ENCODE measurements at places on chromosomes 13 and 19.

- DNase-seq, result peak; percentile 44
These were observed 165.7 kb upstream of the KL start for GRCh38 chr13:32850316-32851052.

GRCh38 chr13:98386637-98387036, 190.3 kb downstream of the STK24 start:
- no peak for DNase-seq

DNA sequence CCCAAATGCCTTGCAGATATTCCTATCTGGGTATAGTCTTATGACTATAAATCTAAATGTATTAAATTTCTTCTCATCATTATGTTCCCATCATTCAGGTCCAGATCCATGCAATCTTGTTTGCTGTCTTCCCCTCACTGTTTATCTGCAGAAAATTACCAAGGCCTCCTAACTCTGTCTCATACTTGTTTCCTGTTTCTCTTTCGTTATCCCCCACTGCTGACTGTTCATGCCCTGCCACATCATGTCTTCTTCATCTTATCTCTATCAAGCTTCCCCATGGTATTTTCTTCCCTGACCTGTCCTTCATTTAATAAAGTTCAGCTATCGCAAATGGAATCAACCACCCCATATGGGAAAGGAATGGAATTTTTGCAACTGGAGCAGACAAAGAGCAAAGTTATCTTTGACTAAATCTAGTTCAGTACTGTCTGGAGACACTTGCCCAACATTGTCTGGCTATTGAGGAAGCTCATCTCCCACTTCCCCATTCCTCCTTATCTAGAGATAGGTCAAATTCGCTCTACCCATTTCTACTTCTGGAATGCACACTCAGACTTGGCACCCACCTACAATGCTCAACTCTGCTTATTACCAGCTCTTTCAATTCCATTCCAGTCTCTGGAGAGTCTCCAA, 1358.1 kb downstream of the EFNB2 start:
- no peak for DNase-seq

GRCh38 chr19:46730187-46730586, 13.3 kb upstream of the PRKD2 start:
- no peak for DNase-seq

DNA sequence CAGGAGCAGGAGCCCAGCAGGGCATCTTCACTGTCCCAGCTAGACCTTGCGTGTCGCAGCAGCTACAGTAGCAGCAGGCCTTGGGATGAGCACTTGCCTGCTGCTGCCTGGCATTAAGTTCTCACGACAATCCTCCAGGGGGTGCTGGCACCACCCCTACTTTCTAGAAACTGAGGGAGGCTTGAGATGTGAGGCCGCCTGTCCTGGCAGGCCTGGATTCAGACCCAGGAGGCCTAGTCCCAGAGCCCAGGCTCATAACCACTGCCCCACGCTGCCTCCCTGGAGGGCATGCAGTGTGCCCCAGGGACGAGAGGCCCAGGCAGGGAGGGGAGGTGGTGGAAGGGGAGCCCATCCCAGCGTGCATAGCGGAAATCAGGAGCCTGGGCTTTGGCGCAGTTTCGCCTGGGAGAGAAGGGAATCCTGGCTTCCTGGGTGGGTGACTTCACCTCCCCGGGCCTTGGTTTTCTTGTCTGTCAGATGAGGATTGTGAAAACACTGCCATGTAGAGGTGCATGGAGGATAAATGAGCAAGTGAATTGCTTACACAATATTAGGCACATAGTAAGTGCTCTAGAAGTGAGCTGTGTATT, 26.1 kb downstream of the PPP5C start:
- DNase-seq, result no peak

DNA sequence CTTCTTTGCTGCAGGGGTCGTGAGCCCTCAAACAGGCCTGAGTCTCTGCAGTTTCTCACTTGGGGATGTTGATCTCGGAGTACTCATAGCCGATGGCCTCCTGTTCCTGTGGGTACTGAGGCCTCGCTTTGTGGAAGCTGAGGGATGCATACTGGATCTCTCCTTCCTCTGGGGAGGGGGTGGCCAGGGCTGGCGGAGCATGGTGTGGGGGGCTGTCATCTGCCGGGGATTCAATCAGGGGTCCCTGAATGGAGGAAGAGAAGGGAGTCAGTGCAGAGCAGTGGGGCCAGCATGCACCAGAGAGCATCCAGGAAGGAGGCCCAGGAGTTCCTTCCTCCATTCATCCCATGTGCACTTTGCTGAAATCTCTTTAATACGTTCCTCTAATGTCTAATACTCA, 10.0 kb downstream of the SIGLEC12 start:
- DNase-seq, result no peak

- DNase-seq, result no peak
These were observed 291.2 kb downstream of the TEX29 start for GRCh38 chr13:111611651-111612050.

- DNase-seq, result peak; percentile 40
These were observed 744.1 kb downstream of the UQCRFS1 start for GRCh38 chr19:28468701-28469459.

DNA sequence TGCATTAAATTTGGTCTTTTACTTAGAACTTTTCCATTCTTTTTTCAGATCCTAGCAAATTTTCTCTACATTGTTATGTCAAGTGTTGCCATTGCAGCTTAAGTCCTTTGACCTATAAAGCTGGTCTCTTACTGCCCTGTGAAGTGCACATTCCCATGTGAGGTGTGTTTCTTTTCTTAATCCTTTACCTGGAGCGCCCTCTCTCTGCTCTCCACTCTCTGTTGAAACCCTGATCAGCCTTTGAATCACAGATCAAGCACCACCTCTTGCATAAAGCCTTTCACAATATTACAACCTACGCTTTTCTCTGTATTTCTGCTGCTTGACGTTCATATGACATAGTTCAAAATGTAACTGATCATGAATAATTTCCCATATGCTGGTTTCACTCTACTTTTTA, 84.8 kb downstream of the PCDH17 start:
- DNase-seq, result no peak

DNA sequence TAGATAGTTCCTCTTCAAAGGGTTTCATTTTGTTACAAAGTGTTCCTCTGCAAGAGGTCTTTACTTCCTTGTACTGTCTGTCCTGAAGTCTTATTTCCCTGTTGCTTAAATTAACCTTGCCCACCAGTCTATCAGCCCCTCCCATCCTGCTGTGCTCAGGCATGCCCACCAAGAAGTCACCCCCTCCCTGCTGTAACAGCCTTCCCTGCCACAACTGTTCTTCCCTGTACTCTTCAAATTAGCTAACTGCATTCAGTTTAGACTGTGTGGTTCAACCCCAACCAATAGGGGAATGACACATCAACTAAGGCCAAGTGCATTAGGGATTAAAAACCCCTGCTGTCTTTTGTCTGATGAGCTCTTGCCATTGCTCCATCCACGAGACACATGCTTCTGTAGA, 34.4 kb upstream of the ZNF562 start:
- DNase-seq, result no peak

DNA sequence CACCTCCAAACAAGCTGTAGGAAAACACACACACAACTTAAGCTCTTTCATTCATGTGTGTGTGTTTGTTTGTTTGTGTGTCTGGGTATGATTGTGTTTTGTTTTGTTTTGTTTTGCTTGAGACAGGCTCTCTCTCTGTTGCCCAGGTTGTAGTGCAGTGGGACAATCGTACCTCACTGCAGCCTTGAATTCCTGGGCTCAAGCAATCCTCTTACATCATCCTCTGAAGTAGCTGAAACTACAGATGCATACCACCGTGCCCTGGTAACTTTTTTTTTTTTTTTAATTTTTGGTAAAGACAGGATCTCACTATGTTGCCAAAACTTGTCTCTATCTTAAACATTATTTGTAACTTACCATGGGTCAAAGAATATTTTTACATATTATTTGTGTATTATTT, 431.7 kb downstream of the SLITRK1 start:
- no peak for DNase-seq

DNA sequence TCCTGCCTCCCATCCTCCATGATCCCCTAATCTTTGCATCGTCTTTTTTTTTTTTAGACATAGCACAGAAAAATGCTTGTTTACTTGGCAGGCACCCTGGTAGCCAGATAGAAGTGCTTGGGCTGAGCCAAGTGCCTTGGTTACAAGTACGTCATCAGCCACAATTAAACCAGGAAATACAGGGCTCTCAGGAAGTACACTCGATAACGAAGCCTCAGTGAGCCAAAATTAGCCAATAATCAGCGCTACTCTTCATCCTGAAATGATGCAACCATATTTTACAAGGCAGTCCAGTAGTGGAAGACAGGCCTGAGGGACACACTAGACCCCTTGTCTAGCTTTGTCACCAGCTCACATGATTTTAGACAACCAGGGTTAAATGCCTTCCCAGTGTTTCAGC, 194.0 kb upstream of the NBEA start:
- no peak for DNase-seq

DNA sequence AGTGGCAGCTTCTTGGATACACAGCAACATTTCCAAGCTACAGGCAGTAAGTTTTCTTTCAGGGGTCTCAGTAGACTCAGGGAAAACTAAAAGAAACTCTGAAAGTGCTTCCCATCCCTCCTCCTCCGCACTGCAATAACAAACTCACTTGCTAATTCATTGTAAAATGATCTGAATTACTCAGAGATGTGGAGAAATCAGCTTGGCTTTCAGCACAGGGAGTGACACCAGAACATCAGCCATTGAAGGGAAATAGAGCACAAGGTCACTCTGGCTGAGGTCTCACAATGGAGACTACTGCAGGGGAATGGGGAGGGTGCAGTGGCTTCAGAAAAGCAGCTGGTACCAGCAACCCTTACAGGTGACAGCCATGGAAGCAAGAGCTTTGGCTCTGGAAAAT, 137.3 kb upstream of the SERP2 start:
- peak; percentile 31 for DNase-seq

DNA sequence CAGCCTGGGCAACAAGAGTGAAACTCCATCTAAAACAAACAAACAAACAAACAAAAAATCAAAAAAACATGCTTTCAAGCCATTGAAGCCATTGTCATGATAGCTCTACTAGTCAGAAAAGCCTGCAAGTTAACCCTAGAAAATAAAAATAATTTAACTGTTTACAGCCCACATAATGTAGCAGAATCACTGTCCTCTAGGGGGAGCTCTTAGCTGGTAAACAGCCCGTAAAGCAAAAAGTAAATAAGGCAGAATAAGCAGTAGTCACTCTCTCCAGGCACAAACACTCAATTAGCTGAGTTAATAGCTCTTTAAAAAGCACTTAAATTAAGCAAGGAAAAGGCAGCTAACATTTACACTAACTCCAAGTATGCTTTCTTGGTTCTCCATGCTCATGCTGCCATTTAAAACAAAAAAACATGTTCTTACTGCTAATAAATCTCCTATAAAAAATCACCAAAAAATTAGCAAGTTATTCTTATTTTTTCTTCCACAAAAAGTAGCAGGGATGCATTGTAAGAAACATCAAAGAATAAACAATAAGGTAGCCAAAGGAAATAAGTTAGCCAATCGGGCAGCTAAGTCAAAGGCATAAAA, 11.3 kb downstream of the LILRB4 start:
- no peak for DNase-seq

GRCh38 chr13:21686751-21687391, 16.0 kb downstream of the FGF9 start:
- DNase-seq, result no peak

- no peak for DNase-seq
These were observed 37.6 kb downstream of the KCTD12 start for GRCh38 chr13:76848596-76848995.

DNA sequence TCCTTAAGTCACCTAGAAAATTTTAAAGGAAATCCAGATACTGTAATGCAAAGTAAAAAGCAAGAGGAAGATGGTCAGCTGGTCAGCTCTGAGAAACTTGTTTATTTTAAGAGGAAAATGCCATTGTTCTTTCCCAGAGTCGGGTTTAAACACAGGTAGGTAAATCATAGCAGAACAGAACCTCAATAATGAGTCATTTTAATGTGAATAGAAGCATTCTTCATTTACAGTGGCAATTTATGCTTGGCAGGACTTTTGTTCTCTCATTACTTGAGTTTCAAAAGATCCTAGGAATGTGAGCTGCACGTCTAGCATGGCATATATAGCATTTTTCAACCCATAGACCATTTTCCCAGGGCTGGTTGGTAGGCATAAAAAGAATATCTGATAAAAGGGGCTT, 132.3 kb downstream of the LIG4 start:
- no peak for DNase-seq

- no peak for DNase-seq
These were observed 17.9 kb upstream of the ATP8B3 start for GRCh38 chr19:1829958-1830357.

- DNase-seq, result no peak
These were observed 69.5 kb downstream of the DACH1 start for GRCh38 chr13:71797517-71797916.

DNA sequence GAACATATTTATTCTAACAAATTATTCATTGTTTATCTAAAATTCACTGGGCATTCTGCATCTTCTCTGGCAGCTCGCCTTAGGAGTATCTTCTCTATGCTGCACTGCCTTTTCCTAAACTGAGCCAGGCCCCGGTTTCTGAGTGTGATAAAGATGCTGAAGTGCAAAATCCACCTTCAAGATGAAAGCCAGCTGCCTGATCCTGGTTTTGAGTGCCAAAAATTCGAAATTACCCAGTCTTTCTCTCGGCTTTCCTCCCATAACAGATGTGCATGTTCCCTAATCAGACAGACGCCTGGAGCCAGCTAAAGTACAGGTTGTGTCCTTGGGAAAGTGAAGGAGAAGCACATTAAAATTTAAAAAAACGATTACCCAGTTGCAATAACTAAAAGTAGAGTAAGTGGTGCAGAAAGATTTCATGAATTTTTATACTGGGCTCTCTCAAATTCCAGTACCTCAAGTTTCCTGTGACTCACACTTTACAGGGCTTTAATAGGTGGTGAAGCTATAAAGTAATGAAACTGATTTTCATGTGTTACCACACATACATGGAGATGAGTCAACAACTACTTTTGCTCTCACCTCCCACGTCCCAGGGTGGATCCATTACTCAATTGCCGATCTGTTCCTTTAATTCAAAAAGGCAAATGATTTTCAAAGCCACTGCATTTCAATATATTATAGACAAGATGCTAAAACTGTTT, 65.0 kb upstream of the GTF2F2 start:
- DNase-seq, result no peak

DNA sequence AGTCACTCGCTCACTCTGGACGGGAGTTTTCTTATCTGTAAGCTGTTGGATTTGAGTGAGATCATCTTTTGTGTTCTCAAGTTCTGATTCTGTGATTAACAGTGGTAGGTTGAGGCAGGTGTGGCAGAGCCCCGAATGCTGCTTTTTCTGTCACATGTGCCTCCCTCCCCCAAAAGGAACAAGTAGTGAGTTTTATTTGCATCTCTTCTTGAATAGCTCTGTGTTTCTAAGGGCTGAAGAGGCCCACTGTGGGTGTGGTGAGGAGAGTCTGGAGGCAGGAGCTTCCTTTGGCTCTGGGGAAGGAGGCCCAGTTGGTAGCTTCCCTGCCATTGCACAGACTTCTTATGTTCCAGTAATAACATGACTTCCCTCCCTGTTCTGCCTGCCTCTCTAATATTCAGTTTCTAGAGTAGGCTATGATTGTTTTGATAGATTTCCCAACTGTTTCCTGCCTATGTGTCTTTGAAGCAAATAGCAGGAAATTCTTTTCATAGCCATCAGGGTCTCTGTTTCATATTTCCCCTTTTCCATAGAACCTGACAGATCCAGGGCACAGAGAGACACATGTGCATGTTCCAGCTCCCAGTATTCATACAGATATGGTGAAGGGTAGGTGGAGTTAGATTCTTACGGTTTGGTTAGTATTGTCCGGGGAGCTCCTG, 23.9 kb upstream of the CXCL17 start:
- DNase-seq, result no peak
